ENCODE measurements at places on chromosomes 1 and 21.

DNA sequence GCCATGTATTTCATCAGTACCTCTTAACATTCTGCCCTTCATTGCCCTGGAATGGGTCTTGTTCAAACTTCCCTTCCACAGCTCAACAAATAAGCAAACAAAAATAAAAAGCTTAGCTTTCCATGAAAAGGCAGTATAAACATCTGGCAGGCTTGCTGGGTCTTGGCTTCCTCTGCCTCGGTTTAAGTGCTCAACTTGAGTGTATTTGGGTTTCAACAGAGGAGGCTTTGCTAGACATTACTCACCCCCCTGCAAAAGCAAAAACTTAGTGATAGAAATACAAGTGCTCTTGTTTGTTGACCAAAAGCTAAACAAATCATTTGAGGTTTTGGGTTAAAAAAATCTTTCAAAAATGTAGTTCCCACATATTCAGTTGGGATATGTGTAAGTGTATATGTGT lies 518.5 kb downstream of the PLPP3 start:
- no peak for DNase-seq

DNA sequence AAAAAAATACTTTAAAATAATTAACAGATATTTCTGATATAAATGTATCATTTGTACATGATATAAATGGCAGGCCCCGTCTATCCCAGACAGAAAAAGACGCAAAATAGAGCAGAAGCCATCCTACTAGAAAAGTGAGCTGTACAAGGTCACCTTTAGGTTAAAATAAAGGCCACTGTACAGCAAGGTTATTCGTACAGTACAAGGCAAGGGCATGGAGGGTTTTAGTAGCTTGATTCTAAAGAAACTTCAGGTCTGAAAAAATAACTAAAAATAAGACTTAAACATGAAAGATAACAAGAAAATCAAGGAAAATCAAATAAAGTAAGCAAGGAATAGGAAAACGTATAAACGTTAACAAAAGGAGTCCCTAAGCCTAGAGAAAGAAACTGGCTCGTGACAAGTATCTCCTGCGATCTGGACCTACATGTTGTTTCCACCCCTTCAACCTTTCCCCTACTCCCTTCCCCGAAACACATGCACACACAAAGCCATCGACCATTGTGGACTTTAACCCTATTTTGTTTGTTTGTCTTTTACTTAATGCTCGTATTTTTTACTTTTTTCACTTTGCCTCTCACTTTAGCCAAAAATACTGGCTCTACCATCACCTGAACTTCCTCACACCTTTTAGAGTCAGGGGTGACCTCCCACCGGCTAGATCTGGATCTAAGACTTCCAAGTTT lies 26.5 kb upstream of the SLC30A10 start:
- DNase-seq = no peak

DNA sequence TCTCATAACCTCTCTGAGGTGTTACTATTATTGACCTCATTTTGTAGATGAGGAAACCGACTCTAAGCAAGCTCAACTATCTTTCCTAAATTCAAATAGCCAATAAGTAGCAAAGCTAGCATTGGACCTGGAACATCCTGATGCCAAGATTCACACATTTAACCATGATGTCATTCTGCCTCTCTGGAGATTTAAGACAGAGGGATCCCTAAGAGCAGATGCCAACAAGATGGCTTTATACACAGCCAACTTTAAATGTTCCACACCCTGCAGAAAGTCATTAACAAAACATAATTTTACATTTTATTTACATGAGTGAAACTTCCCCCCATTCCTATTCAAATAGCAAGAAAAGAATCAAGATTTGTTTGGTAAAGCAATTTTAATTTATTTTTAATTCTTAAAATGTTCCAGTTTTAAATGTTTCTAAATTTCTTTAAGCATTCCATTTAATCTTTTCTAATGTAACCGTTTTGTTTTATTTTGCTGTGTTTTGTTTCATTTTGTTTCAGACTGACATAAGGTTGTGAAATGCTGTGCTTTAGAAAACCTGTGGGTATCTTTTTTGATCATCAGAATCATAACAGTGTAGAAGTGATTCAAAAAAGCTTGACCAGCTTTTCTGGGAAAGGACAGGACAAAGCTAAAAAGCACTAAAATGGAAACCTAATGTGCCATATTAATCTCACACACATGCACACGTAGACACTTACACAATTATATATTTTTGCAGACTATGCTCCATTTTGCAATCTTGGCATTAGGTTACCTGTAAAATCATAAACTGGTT lies 7.6 kb upstream of the VAV3 start:
- DNase-seq = no peak

DNA sequence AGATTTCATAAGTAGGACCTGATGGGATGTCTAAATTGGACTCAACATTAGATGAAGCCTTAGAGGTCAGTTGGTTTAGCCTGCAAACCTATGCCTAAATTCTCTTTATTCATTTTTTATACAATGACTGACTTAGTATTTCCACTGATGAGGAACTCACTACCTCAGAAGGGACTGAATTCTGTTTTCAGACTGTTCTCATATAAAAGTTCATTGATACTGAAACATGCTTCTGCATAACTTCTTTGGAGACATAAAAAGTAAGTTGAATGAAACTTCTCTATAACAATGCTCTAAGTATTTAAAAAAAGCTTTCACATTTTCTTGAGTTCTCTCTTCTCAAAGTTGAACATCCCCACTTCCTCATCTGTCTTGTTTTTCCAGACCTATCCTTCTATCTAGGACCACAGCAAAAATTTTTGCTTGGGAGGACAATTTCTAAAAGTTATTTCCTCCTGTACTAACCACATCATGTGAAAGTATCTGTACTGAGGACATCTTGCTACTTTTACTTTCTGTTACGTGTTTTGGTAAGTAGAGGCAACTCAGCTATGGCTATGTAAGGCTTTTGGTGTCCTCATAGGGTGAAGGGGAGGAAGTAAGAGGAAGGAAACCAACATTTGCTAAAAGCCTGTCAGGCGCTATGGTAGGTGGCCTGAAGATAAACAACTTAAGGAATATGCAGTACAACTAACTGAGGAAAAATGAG lies 64.1 kb downstream of the USP24 start:
- DNase-seq = no peak

DNA sequence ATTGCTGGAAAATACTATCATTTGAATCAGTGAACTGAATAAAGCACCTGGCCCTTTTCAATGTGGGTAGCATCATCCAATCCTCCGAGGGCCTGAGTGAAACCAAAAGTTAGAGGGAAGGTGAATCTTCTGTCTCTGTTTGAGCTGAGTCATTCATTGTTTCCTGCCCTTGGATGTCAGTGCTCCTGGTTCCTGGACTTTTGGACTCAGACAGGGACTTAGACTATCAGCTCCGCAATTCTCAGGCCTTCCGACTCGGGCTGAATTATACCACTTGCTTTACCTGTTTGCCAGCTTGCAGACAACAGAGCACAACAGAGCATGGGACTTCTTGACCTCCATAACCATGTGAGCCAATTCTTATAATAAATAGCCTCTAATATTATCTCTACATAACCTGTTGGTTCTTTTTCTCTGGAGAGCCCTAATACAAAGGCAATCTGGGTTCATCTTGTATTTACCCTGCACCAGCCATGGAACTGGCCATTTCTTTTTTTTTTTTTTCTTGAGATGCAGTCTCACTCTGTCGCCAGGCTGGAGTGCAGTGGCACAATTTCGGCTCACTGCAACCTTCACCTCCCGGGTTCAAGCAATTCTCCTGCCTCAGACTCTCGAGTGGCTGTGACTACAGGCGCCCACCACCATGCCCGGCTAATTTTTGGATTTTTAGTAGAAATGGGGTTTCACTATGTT lies 19.2 kb upstream of the VASH2 start:
- no peak for DNase-seq

DNA sequence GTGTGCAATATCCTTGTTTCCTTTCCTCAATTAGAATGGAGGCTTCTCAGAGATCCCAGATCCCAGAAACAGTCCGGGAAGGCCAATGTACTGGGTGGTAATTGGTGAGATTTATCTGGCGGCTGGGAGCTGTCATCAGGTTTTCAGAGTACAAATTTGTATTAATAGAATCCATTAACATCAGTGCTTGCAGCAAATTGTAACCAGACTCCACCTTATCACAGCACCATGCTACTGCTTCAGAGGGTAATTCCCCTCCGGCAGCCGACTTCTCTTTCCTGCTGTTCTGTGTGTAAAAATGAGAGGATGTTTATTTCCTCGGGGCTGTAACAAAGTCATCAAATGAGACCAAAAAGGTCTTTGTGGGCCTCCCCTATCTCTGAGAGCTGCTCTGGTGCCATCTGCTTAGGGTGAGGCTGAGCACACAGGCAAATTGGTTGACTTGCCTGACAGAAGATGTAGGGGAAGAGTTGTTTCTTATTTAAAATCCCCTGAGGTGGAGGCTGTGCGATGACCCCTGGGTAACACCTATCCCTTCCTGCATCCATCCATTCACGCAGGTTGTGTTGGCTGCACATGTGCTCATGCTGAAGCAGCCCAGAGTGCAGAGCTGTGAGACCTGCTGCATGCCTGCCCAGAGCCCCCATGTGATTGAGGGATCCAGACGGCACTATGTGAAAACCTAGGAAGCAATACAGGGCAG lies 19.2 kb downstream of the NFASC start:
- DNase-seq = no peak

- no peak for DNase-seq
Measured at GRCh38 chr21:16201718-16202117, 471.9 kb downstream of the USP25 start.

- DNase-seq = peak; percentile 26
Measured at GRCh38 chr1:55214212-55214933, 791 bp downstream of the USP24 start.

DNA sequence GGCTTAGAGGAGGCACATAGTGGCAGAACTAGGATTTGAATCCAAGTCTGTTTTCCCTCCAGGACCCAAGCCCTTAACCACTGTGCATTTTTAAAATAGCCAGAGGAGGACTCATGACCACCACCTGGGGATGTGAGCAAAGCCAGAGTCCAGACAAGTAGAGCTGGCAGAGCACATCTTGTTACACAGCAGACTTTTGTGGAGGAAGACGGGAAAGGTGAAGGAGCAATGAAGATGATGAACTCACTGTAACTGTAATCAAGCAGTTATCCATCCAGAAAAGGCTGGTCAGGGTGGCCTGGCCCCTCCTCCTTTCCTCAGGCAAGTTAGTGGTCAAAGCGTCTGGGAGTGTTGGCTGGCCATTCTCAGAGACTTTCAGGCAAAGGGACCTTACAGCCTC lies 50.9 kb downstream of the SLC44A3 start:
- no peak for DNase-seq

GRCh38 chr21:16788584-16788983 lies 724.3 kb upstream of the CXADR start:
- no peak for DNase-seq

- DNase-seq = no peak
Measured at GRCh38 chr1:248812736-248813425, 12.8 kb downstream of the SH3BP5L start.

DNA sequence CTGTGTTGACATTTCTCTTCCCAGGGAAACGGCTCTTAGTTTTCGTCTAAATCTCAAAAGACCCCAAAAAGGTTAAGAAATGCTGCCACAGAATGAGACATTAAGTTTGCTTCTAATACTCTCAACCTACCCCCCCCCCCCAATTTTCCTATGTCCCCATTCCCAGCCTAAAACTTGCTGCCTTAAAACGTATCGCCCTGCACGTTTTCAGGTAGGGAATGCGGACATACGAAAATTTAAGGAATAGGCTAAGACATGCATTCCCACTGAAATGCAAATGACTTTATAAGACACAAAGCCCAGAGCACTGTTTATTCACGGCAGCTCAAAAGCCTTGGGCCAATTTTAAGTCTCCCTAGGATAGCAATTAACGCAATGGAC lies 45.4 kb downstream of the GFI1 start:
- DNase-seq = no peak

GRCh38 chr1:55813618-55814017 lies 598.5 kb upstream of the USP24 start:
- DNase-seq = no peak

- DNase-seq = no peak
Measured at GRCh38 chr1:26154750-26155149, 4.1 kb upstream of the FAM110D start.

DNA sequence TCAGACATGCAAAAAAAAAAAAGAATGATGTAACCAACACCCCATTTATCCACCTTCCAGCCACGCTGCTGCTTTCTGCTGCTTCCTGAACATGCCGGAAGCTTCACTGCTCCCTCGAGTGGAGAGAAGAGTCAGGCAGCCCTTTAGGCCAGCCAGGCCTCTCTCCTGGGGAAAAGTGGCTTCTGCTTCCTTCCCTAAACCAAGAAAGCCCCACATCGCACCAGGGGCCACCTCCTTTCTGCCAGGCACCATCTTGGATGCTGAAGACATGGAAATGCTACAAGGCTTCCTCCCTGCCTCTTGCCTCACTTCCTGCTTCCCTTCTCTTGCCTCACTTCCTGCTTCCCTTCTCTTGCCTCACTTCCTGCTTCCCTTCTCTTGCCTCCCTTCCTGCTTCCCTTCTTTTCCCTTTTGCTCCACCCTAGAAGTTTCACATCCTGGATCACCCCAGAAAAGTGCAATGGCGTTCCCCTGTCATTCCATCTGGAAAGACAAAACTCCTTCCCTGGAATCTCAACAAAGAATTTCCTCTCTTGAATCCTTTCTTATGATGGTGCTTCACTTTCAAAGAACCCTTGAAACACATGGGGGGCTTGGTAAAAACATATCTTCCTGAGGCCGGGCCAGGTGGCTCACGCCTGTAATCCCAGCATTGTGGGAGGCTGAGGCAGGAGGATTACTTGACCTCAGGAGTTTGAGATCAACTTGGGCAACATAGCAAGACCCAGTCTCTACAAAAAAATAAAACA lies 18.7 kb downstream of the TNFRSF8 start:
- no peak for DNase-seq

- no peak for DNase-seq
Measured at GRCh38 chr1:228420968-228421826, 4.5 kb upstream of the TRIM17 start.

GRCh38 chr1:229027622-229028182 lies 243.2 kb upstream of the RAB4A start:
- no peak for DNase-seq

DNA sequence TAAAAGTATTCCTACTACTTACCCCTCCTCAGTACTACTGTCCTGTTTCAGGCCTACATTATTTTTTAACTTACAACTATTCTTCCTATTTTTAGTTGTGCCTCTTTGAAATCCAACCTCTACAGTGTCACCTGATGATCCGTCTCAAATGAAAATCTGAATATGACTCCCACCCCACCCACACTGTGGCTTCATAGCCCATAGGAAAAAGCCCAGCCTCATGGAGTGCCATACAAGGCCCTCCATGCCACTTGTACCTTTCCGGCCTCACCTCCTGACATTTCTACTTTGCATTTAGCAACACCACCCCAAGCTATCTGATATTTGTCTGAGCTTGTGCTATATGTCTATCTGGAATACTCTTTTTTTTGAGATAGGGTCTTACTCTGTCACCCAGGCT lies 49.3 kb downstream of the TRAF5 start:
- DNase-seq = no peak

DNA sequence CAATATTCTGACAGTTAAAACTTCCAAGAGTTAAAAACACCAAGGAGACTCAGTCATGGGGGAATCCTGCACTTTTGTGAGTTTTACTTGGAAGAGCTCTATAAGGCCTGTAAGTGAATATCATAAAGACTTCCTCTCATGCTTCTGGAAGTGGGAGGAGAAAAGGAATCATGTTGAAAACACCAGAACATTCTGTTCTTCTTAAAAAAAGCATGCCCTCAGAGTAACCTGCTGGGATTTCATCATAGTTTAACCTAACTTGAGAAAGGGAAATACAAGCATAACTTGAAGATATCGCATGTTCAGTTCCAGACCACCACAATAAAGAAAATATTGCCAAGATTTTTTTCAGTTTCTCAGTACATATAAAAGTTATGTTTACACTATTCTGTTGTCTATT lies 51.9 kb downstream of the COL11A1 start:
- no peak for DNase-seq
